HS-5 (cell line): ENCODE measurements at places on chromosomes 7 and 10.

DNA sequence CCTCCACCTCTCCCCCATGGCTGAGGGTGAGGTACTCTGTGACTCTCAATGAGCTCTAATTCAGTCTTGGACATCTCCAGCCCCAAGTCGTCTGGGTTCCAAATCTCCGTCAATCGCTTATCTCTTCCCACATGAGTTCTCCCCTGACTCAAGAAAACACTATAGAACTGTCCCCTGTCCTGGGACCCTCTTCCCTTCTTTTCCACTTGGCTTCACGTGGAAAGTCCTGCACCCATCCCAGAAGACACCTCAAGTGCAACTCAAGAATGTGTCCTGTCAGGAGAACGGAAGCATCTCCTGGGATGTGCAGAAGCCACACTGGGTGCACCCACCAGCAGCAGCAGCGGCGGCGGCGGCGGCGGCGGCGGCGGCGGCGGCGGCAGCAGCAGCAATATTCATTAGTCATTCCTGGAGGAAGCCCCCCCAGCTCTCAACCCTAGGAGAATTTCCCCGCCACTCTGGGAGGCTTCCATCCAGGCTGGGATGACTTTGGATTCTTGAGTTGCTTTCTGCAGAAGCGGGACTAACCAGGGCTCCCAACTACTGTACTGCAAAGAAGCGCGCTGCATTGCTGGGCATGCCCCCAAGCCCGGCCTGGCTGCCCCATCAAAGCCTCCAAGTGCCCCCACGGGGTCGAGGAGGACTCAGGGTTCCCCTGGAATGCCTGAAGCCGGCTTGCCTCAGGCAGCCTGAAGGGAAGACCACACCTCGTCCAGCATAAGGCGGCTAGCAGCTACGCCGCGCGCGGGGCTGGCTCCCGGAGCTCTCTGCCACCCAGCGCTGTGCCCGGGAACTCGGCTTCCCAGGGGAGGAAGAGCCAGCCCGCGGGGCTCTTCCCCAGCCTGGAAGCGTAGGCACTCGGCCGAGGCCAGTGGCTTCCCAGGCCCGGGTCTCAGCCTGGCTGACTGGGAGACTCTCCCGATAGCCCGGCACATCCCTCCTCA lies 1.0 kb downstream of the CRTAC1 start:
- no peak for DNase-seq

- DNase-seq: no peak
Measured at GRCh38 chr7:64729089-64729848, 63.3 kb downstream of the ZNF107 start.

- no peak for DNase-seq
Measured at GRCh38 chr7:139901056-139901795, 72.2 kb downstream of the TBXAS1 start.

DNA sequence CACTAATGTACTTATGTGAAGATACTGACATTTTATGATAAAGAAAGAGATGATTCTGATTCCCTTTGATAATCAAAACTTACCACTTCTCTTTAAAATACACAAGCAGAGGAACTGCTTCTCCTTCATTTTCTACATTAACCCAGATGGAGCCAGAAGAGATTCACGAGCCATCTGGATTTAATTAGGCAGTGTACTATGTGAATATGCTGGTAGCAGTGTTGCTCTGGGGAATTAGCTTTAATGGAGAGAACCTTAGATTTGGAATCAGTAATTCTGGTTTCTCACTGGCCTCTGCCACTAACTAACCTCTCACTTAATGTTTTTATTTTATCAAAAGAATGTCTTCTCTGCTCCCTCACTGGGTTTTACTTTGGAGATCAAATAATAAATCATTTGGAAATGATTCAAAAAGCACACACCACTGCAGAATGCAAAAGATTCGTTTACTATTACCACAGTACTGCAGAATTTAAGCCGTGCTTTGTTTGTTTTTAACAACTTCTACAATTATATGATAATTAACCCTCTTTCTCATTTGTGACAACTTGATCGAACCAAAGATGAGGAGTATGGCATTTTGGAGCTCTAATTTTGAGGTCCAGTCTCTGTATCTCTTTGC lies 77.5 kb upstream of the PHYHIPL start:
- DNase-seq: no peak

DNA sequence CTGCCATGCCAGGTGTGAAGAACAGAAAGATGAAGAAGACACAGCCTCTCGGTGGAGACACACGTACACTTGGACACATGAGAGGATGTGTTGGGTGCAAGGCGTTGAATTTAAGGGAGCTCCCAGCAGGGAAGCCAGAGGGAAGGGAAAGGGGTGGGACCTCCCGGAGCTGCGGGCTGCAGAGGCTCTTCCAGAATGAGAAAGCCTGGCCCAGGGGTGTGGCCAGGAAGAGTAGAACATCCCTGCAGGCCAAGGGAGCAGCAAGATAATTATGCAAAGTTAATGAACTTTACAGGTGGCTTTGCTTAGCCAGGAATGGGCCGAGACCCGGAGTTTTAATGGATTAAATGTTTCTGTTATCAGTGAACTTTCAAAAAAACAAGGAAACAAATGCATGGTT lies 270.3 kb downstream of the KLF6 start:
- no peak for DNase-seq

- no peak for DNase-seq
Measured at GRCh38 chr10:13448216-13448615, 80.6 kb downstream of the BEND7 start.

- peak; percentile 85 for DNase-seq
Measured at GRCh38 chr10:29784175-29784773, 149.5 kb upstream of the SVIL start.

DNA sequence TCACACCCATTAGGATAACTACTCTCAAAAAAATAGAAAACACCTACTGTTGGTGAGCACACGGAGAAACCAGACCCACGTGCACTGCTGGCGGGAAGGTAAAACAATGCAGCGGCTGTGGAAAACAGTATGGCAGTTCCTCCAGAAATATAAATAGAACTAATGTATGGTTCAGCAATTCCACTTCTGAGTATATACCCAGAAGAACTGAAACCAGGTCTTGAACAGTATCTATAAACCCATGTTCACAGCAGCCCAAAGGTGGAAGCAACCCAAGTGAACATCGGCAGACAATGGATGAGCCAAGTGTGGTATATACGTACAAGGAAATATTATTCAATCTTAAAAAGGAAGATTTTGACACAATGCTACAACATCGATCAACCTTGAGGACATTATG lies 164.7 kb downstream of the ZMYND11 start:
- no peak for DNase-seq

GRCh38 chr10:60021361-60021760 lies 115.0 kb upstream of the CCDC6 start:
- no peak for DNase-seq

GRCh38 chr10:120429395-120429794 lies 27.6 kb upstream of the PLPP4 start:
- no peak for DNase-seq

DNA sequence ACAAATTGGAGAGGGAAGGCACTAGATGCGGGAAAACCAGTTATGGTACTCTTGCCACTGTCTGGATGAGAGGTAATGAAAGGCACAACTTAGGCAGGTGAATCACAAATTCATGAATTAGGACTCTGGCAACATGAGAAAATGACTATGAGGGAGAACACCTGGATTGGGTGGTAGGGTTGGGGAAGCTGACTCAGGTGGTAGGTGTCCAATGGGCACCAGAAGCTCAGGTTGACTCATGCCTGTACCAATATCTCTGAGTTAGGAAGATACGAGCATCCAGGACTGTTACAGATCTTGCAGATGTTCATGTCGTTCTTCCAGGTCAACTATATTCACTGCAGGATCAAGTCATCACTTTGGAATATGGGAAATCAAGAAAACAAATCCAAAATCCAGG lies 56.7 kb downstream of the NPY start:
- DNase-seq: no peak

DNA sequence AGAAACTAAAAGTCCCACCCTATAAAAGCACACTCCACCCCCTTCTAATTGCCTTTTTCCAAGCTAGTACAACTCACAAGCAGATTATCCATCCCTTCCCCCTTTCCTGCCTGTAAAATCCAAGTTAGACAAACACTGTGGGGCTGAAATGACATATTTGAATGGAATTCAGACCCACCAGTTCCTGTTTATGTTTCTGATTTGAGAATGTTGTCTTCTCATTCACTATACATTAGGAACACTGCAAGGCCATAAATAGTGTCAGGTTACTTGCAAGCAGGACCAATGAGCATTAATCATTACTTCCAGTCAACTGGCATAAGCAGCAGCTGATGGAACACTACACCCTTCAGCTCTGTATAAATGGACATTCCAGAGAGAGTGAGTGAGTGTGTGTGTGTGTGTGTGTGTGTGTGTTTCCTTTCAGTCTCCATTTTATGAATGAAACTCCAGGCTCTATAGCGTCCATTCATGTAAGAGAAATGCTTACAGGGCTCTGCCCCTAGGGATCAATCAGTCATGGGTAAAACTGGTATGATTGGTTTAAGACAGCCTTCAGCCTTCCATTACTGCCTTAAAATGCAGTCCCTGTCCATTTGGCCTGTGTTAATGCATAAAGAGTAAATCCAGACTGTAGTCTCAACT lies 69.3 kb downstream of the ETV1 start:
- DNase-seq: peak; percentile 100
